ENCODE measurements at places on chromosomes 4 and X.
A peak's percentile ranks its signal among the peaks of the same experiment; 100 is the strongest.

GRCh38 chrX:47992669-47993068, 11.1 kb downstream of the ZNF182 start:
- H3K36me3 ChIP-seq = peaks cover 19% of the 10 kb centered on the region
- H3K4me3 ChIP-seq = no peak overlapping the region
- no peaks in the 10 kb centered on the region for H3K27me3 ChIP-seq
- H3K27ac ChIP-seq = no peak overlapping the region
- no peak for DNase-seq

DNA sequence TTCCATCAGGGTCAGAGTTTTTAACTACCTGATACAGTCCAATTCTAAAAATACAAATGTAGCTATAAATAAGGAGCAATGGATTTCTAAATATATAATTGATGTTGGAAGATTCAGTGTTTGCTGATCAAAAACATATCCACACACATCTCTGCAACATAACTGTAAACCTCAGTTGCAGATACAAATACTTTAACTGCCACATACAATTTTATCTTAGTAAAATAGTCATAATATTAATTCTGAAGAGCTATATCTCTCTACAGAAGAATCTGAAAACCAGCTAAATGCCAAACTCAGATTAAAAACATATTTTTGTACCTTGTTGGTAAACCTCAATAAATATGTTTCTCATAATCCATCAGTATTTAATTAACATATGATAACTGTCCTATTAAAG, 674.3 kb upstream of the INTU start:
- no peak overlapping the region for H3K4me3 ChIP-seq
- no peak overlapping the region for H3K27ac ChIP-seq
- DNase-seq = no peak

GRCh38 chrX:104427693-104428092, 138.3 kb upstream of the IL1RAPL2 start:
- H3K27me3 ChIP-seq = no peaks in the 10 kb centered on the region
- no peak overlapping the region for H3K27ac ChIP-seq
- no peak for DNase-seq
- no peak overlapping the region for H3K4me3 ChIP-seq

DNA sequence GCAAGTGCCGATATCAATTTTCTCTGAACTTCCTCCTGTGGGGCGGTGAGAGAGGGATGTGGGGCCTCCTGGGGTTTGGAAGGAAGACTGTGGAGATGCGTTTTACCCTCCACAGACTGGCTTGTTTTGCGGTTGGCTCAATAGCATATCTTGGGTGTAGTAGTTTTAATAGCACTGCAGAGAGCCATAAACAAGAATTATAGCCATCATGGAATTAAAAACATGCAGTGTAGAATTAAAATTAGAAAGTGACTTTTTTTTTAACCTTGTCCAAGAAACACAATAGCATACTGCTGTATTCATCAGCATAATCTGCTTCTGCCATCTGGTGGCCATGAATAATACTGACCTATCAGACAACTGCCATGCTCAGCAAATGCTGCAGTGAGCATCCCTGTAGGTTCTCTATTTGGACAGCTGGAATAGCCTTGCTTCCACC, 47.3 kb upstream of the SCML1 start:
- H3K4me1 ChIP-seq = no peaks in the 10 kb centered on the region
- H3K36me3 ChIP-seq = no peaks in the 10 kb centered on the region
- DNase-seq = peak; percentile 55
- no peak overlapping the region for H3K4me3 ChIP-seq
- no peaks in the 10 kb centered on the region for H3K27me3 ChIP-seq

Measured in CD14-positive monocyte (primary cell).